ENCODE measurements at places on chromosomes 7 and 10. TPM values are rescaled to one million over a fixed set of nuclear protein-coding genes. Genes with fewer than 3 reads are reported as not detected.
A peak's percentile ranks its signal among the peaks of the same experiment; 100 is the strongest.

Gene AFAP1L2
- polyA plus RNA-seq, result 1.9 TPM

Gene TMEM196
- not detected for polyA plus RNA-seq

Gene ANKRD2
- polyA plus RNA-seq, result not detected

Gene PSD
- polyA plus RNA-seq, result 1.6 TPM

Gene ZNHIT1
- polyA plus RNA-seq, result 51.4 TPM

Gene PYROXD2
- polyA plus RNA-seq, result 4.2 TPM

Gene GIMAP7
- polyA plus RNA-seq, result 1.1 TPM

Gene SLC39A12
- not detected for polyA plus RNA-seq

Gene AKR1C8
- polyA plus RNA-seq, result not detected

Gene TMEM140
- 14.1 TPM for polyA plus RNA-seq

Gene CPA5
- not detected for polyA plus RNA-seq

Gene TMEM184A
- polyA plus RNA-seq, result not detected

Gene KCNIP2
- 12.9 TPM for polyA plus RNA-seq

Gene GOLGA7B
- polyA plus RNA-seq, result not detected

Gene CLRN3
- polyA plus RNA-seq, result not detected

GRCh38 chr7:96026010-96026409 is 253.7 kb downstream of the DYNC1I1 start:
- no peak for DNase-seq

GRCh38 chr7:158353606-158354570 is 233.7 kb downstream of the PTPRN2 start:
- DNase-seq, result no peak

GRCh38 chr7:47580811-47581331 is 1.0 kb downstream of the TNS3 start:
- DNase-seq, result no peak

- DNase-seq, result no peak
These were observed 14.3 kb downstream of the CHST3 start for GRCh38 chr10:71978476-71978875.

DNA sequence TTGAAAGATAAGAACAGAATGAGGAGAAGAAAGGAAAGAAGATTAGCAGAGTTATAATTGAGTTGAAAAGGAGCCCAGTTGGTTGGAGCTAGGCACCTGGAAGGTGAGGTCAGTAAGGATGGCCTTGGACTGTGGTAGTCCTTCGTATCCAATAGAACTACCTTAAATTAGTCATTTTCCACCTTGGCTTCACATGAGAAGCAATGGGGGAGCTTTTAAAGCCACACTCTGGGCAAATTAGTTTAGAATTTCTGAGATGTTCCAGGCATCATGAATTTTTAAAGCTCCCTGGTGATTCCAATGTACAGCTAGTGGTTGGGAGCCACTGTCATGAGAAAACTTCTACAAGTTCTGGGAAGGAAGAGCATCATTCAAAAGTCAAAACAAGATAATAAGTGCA is 27.3 kb upstream of the CYP3A5 start:
- no peak for DNase-seq

- no peak for DNase-seq
These were observed 157.7 kb upstream of the LAMB4 start for GRCh38 chr7:108287857-108288256.

DNA sequence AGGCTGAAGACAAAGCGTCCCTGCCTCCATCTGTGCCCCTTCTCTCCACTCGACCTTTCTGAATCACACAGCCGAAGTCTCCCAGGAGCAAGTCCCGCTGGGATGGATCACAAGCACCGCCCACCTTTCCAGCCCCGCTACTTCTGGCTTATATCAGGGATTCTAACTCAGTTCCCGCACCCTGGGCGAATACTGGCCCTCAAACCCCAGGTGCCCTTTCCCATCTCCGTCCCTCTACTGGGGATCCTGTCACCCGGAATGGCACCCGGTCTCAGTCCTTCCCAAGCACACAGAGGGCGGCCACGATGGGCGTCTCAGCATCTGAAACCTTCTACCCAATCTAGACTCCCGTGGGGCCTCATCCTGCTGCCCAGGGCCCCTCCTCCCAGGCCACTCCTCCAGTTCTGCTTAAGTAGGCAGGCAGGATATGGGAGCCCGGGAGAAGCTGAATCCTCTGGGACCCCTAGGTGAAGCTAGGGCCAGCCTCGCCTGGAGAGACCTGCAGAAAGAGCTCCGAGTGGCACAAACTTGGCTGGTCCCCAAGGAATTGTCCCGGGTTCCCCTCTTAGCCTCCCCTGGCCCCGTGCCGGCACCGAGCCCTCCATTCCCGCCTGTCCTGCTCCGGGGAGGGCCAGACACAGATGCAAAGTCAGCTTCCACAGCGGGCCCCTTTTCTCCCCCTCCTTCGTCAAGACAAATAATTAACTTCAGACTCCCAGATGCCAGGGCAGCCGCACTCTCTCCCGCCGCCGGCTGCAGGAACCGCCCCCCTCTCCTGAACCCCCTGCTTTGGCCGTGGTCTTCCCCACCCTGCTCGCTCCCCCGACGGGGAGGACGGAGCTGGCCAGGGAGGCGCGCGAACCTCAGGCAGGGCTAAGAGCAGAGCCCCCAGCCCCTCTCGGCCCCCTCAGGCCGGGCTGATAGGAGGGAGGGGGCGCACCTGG is 612 bp downstream of the KCP start:
- DNase-seq, result no peak

- peak; percentile 14 for DNase-seq
These were observed 112.0 kb downstream of the NEURL1 start for GRCh38 chr10:103605359-103606096.

DNA sequence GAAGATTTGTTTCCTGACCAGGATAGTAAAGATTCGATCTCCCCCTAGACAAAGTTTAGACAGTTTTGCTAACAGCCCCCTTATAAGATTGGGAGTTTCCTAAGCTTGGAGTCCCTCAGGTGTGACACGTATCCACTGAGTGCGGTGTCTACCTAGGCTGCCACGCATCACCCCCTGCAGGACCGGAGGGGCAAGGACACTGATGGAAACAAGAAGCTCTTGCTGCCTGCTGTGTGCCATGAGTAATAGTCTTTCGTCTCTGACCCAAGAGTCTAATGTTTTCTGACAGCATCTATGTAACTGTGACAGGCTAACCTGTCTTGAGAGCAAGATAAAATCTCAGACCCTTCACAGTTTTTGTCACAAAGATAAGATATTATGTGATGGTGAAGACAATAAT is 173.5 kb downstream of the SEMA3E start:
- DNase-seq, result no peak

- DNase-seq, result no peak
These were observed 2.0 kb upstream of the ARPC1B start for GRCh38 chr7:99372275-99373090.

DNA sequence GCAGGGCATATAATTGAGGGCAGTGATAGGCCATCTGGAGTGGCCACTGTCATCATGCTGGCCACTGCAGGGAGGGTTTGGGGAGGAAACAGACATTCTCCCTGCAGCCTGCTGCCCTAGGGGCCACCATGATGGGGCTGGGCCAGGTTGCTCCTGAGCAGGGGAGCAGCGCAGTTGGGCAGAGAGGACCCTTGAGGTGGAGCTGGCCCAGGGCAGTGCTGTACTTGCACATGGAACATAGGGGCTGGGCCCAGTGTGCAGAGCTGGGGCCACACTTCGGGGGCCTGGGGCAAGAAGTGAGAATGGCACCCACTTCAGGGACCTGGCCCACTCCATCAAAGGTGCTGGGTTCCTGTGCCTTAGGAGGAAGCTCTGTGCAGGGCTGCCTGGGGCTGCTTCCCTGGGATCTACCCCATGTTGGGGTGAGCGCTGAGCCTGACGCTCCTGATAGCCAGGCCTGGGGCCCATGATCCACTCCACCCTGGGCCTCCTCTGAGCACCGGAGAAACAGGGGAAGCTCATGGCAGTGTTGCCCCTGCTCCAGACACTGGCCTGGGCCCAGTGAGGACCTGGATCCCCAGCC is 21.3 kb upstream of the NUB1 start:
- no peak for DNase-seq

DNA sequence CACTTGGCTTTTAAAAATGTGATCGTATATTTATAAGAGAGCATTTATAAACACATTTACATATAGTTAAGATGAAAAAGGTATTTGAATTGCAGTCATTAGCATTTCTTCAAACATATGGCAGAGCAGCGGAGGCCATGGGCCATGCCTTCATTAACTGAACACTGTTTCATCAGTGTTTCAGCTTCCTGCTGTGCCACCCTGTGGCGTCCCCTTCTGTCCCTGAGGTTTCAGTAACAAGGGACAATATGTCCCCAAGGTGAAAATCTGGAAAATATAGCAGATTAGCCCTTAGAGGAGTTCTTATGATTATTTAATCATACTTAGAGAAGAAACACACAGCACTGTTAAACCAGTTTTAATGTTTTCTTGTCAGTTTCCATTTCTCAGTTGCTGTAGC is 577.8 kb downstream of the ETV1 start:
- DNase-seq, result no peak

GRCh38 chr7:12729112-12729511 is 41.7 kb downstream of the ARL4A start:
- DNase-seq, result no peak

DNA sequence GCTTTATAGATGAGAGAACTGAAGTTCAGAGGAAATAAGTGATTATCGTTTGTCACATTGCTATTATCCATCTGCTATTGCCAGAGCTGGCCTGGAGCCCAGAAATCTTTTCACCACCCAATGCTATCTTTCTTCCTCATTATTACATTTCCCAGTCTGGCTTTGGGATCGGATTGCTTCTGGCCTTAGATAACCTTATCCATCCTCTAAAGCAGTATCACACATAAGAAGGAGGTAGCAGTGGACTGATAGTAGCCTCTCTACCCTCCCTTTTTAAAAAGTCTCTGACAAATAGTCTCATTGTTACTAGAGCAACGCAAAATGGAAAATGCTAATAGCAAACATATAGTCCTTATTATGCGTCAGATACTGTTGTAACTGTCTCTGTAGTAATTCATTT is 1.3 kb upstream of the CLDN12 start:
- no peak for DNase-seq

DNA sequence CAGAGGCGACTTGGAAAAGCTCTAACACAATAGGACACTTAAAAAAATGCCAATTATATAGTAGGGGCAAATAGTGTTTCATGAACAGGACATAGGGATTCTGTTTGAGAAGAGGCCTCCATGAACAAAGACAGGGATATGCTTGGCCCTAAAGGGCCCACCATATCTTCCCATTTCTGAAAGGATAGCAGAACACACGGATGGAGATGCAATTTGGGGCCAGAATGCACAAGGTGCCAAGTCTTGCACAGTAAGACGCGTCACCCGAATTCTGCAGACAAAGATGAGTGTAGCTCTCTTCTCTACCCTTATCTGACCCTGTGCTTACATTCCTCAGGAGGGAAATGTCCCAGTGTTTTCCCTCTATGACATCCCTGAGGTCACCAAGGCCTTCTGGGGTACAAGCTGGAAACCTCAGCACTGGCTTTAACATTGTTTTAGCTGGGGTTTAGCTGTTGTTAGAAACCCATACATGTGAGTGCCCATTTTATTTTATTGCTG is 12.8 kb downstream of the PRKCQ start:
- DNase-seq, result no peak

DNA sequence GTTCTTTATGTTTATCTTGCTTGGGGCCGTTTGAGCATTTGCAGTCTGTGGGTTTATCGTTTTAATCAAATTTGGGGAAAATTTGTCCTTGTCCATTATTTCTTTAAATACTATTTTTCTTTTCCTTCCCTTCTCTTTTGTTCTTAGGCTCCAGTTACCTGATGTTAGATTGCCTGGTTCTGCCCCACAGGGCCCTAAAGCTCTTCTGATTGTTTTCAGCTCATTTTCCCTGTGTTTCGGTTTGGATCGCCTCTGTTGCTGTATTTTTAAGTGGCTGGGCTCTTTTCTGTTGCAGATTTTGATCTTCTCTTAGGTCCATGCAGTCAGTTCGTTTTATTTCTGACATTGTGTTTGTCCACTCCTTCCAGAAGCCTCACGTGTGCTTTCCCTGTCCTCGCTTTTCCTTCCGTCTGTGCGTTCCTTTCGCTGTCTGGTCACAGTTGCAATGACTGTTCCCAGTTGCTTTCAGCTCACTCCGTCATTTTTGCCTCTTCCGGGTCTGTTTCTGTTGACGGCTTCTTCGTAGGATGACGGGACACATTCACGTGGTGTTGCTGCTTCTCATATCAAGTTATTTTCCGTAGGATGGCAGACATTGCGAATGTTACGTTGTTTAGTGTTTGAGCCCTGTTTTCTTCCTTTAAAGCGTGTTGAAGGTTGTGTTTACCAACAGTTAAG is 111.4 kb downstream of the INPP5A start:
- DNase-seq, result no peak

GRCh38 chr7:17320657-17321056 is 22.2 kb downstream of the AHR start:
- DNase-seq, result no peak

- DNase-seq, result no peak
These were observed 350.8 kb downstream of the KCNMA1 start for GRCh38 chr10:77286531-77287508.

DNA sequence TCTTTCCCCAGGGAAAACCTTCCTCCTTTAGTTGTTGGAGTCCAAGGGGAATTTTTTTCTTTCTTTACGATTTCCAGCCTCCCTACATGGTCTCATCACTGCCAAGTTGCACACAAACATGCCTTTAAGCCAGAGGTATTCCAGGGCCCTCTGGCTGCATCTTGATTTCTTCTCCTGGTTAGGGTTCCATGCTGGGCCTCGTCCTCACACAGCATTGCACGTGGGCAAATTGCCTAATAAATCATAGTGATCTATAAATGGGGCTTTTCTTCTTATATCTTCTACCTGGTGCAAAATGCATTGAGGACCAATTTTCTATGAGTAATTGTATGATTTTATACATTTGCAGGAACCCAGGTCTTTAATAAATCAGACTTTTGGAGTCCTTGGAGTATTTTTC is 284.2 kb downstream of the C7orf25 start:
- DNase-seq, result no peak

GRCh38 chr7:117284692-117285091 is 38.2 kb downstream of the WNT2 start:
- no peak for DNase-seq
